ENCODE measurements at places on chromosomes 5 and 9.

DNA sequence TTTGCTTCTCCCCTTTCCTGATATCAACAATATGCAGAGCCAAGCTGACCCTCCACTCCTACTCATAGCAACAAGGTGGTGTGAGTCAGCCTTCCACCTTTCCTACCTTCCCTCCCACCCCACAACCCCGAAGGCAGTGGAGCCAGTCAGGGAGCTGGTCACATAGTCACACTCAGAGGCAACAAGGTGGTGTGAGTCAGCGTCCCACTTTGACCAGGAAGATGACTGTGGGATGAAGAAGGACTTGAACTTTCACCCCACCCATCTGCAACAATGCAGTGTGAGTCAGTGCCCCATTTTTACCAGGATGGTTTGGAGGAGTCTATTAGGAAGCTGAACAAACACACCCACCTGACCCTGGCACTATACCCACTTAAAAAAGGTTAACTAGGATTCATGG lies 30.1 kb upstream of the ZNF782 start:
- DNase-seq: no peak

- no peak for DNase-seq
These were observed 334.1 kb downstream of the ZSWIM6 start for GRCh38 chr5:61666064-61666621.

DNA sequence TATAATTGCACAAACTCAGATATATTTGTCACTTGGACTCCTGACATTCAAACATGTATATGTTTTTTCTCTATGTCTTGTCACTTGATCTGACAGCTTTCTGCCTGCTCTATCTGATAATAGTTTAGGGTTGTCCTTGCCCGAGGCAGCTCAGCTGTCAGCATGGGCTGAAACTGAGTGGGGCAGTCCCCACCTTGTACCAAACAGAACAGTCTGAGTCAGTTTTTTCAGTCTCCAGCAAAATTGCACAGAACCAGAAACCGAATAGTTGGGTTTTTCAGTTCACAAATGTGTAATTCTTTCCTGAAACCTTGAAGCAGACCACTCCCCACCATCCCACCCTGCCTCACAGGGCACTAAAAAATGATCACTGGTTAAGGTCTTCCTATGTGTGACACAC lies 9.5 kb upstream of the HAND1 start:
- DNase-seq: no peak

GRCh38 chr5:146009020-146009419 lies 72.6 kb downstream of the SH3RF2 start:
- no peak for DNase-seq

- no peak for DNase-seq
These were observed 186.7 kb downstream of the SYK start for GRCh38 chr9:90988318-90988717.

DNA sequence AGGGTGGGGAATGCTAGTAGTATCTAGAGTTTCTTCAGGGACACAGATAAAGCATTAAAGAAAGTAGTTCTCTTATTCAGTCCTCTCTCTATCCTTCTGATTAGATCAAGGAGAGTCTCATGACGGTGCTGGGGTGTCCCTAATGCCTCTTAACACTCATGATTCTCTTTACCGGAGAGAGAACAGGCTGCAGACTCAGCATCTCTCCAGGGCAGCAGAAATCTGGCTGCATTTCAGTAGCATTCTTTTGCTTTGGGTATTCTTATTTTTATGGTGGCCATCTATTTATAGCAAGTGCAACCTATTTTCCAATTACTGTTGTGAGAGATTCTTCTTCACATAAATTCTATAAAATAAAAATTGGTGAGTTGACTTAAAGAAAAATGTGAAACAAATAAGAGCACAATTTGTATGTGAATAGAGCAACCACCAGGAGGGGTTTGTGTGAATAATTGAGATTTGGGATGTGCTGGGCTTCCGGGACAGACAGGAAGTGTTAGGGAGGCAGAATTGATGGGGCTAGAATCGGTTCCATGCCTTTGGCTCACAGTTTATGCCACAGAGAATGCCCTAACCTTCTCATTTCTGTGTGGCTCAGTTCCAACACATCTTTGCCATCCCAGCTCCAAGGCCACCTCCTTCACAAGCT lies 23.8 kb upstream of the BOD1 start:
- no peak for DNase-seq

- DNase-seq: no peak
These were observed 96.6 kb downstream of the VCAN start for GRCh38 chr5:83568186-83568585.

- DNase-seq: no peak
These were observed 25.1 kb downstream of the CARTPT start for GRCh38 chr5:71744009-71744790.

GRCh38 chr9:37030611-37030939 lies 3.5 kb downstream of the PAX5 start:
- no peak for DNase-seq

DNA sequence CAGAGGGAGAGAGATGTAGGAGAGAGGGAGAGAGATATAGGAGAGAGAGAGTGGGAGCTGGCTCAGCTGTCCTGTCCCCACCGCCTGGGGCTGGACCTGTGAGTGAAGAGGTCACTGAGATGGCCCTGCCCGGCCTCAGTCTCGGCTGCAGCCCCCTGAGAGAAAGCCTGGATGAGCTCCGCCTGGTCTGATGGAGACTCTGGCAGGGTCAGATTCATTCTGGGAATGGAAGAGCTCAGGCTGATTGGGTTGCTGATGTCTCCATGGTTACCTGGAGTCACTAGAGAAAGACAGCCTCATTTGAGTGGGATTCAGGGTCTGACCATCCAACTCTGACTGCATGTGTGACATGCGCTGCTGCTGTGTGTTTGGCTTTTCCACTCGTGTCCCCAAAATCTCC lies 27.1 kb upstream of the SEMA4D start:
- DNase-seq: no peak

- DNase-seq: no peak
These were observed 24.0 kb downstream of the CSF1R start for GRCh38 chr5:150062216-150062922.

- DNase-seq: no peak
These were observed 863.8 kb downstream of the TLE4 start for GRCh38 chr9:80435591-80435990.

- DNase-seq: no peak
These were observed 88.9 kb upstream of the TRIO start for GRCh38 chr5:14054111-14054854.

DNA sequence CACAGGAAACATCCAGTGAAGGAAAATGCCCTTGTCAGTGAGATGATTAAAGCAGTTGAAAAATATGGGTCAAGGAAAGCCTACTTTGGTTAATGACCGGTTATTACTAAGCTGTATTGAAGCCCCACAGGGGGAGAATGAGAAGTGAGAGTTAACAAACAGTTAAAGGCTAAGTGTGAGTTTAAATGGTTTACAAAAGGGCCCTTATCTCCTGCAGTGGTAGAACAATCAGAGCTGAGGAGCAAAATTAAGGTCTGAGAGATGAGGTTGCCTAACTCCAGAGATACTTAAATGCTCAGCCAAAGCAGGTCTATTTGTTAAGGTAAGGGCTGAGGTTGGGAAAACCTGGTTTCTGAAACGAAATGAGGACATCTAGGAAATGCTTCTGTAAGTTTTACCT lies 75.1 kb upstream of the FER start:
- DNase-seq: no peak

DNA sequence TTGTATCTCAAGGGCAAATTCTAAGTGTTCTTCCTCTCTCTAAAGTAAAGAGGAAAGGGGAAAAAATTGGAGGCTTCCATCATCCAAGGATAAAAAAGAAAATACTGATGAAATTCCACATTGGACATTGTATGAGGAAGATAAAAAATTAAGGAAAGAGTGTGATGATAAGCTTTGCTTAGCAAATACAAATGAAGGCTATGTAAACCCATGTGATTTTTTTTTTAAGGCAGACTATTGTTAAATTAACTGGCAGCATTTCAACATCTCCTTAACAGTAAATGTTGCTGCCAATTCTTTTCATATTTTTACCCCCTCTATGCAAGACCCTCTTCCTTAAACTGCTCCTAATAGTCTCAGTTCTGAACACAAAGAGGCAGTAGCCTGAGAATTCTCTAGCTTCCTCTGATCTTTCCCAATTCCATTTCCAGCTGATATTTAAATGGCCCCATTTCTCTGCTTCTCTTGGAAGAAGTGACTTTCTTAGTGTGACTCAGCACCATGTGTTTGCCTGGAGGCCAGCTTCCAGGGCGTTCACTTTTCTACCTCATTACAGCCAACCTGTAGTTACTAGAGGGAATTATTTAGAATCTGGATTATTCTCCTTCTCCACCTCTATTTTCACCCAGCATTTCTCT lies 159.7 kb downstream of the TLE1 start:
- no peak for DNase-seq

GRCh38 chr9:93119953-93120845 lies 13.9 kb downstream of the NINJ1 start:
- DNase-seq: no peak

GRCh38 chr9:69218166-69218565 lies 44.1 kb downstream of the TJP2 start:
- no peak for DNase-seq

All from effector memory CD4-positive, alpha-beta T cell (primary cell).